ENCODE measurements at places on chromosomes 11 and 22.

DNA sequence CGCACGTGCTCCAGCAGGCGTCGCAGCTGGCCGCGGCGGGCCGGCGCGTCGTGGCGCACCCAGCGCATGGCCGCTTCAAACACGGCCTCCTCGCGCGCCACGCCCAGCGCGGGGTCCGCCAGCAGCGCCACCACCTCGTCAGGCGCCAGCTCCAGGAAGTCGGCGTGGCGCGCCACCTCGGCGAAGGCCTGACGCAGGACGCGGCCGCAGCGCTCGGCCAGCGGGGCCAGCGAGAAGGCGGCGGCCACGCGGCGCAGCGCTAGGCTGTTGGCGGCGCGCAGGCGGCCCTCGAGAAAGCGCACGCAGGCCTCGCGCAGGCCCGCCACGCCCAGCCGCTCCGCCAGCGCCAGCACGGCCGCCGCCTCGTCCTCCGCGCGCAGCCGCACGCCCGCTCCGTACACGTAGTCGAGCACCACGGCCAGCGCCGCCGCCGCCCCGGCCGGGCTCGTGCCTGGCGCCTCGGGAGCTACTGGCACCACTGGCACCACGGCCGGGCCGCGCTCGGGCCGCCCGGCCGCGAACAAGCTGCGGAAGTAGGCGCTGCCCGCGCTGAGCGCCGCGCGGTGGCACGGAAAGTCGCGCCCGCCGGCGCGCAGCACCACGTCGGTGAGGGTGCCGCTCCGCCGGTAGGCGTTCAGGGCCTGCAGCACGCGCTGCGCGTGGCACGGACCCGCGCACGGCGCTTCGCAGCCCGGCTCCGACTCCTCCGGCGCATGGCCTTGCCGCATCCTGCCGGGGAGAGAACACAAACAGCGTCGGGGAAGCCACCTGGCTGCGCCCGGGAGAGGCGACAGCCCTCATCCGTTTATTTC lies 2.9 kb downstream of the KLHL35 start:
- DNase-seq = no peak

- DNase-seq = no peak
Measured at GRCh38 chr22:25125693-25126357, 73.8 kb upstream of the CRYBB3 start.

- no peak for DNase-seq
Measured at GRCh38 chr22:36335621-36336020, 52.1 kb downstream of the MYH9 start.

GRCh38 chr22:31039393-31039792 lies 41.7 kb upstream of the SMTN start:
- DNase-seq = no peak
